NCI-H146 (cell line): ENCODE measurements at places on chromosomes 2 and 18.

GRCh38 chr2:161373942-161374341 is 42.2 kb upstream of the TBR1 start:
- no peak for DNase-seq

DNA sequence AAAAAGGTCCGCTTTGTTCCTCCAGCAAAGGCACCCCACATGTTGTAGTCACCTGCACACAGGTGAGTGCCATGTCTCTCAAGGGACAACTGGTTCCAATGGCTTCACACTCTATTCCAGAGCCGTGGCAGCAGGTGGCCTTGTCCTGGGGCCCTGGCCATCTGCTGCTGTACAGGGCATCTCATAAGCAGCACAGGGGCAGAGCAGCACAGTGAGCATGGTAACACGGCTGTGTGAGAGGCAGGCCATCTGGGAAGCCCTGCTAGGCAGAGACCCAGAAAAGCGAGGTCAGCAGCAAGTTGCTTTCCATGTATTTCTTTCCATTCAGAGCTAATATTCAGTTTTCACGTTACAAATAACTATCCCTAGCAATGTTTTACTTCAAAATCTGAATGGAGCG is 54.7 kb downstream of the CMPK2 start:
- no peak for DNase-seq

- DNase-seq = no peak
These were observed 5.7 kb upstream of the PTPRN start for GRCh38 chr2:219314804-219315468.

GRCh38 chr2:131394147-131394931 is 30.4 kb upstream of the RAB6D start:
- DNase-seq = peak; percentile 37

DNA sequence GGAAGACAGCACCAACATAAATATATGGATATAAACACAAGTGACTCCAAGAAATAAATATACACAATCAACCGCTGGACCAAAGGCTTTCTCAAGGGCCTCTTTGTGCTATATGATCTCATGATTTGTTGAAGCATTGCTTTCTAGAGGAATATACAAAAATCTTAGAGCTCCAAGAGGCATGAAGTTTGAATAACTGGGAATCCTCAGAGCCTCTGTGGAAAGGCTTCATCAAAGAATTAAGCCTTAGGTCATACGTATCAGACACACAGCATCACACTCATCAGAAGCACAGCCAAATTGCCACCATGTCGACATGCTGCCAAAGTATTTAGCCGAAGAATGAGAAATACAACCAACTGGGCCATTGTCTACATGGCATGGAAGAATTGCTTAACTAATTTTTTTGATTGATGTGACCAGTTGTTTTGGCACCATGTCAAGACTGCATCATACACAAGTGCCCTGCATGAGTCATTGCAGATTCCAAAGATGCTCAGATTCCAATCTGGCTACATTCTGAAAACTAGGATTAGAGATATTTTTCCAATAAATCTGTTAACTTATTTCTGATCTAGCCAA is 860.6 kb upstream of the ZEB2 start:
- no peak for DNase-seq

GRCh38 chr2:165237056-165237455 is 2.2 kb upstream of the SCN2A start:
- DNase-seq = no peak

GRCh38 chr2:96824079-96824870 is 8.2 kb downstream of the CNNM3 start:
- DNase-seq = no peak

DNA sequence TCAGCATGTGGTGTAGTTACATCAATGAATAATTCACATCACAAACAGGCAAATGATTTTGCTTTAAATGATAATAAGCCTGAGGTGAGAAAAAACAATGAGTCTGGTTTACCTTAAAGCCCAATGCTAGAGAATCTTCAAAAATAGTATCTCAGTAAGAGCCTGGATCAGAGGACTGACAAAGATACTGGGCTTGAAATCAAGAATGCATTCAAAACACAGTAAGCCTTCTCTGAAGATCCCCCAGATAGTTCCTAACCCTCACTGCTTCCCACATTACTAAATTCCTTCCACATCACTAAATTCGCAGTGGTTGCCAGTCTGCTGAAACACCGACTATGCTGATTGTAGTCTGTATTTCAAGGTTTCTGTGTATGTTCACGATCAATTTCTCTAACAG is 514.9 kb downstream of the SUCLG1 start:
- no peak for DNase-seq

DNA sequence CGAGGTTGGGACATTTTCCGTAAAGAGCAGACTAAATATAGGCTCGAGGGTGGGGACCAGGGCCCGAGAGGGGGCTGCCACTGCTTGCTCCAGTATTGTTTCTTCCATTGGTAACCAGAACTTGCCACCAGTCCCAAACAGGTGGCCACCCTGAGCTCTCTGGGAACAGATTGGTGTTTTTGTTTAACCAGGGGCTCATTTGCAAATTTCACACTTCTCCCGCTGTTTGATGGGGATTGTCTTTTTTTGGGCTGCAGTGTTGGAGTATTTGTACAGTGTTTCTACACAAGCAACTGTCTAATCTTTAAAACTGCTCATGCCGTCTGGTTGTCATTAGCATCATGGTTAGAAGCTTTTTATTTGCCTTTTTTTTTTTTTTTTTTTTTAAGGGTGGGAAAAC is 8.5 kb downstream of the AGAP1 start:
- peak; percentile 32 for DNase-seq

GRCh38 chr2:206981086-206981674 is 41.9 kb downstream of the CPO start:
- DNase-seq = no peak

DNA sequence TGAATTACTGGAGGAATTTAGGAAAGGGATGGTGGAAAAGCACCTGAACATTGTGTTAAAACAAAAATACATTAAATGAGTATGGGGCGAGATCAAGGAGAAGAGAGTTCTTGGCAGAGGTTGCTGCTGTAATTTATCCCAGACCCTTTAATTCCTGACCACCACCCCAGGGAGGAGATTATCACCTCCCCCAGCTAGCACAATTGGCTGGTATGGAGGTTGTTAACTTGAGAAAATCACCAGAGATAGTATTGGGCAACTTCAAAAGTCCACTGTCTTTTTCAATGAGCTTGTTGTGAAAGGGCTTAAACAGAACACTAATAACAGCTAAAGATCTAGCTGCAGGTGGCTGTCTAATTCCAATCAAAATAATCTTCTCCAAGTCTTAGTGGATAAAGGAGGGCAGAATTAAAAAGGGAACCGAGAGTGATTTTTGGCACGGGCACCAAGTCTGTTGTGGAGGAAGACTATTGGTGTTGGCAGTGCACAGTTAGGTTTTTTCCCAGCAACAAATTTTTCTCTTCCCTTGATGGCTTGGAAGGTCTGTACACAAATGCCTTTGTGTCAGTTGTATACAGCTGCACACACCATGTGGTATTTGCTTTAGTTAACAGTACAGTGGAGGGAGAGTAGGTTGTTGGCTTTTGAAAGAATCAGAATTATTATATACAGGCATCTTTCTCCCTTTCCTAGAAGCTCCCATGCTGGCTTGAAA is 289.5 kb downstream of the SLC4A3 start:
- DNase-seq = no peak

DNA sequence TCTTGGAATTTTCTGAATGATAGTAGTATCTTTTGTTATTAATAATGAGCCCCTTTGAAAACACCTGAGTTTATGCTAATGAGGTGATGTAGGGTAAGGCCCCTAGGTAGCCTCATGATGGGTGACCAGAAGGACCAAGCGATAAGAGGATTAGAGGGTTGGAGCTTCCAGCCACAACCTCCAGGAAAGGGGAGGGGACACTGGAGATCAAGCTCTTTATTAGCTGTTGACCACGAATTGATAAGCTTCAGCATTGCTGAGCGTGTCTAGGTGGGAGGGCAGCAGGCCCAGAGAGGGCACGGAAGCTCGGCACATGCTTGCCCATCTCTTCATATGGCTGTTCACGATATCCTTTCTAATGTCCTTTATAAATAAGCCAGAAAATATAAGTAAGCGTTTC is 39.0 kb downstream of the KIAA2012 start:
- DNase-seq = no peak

DNA sequence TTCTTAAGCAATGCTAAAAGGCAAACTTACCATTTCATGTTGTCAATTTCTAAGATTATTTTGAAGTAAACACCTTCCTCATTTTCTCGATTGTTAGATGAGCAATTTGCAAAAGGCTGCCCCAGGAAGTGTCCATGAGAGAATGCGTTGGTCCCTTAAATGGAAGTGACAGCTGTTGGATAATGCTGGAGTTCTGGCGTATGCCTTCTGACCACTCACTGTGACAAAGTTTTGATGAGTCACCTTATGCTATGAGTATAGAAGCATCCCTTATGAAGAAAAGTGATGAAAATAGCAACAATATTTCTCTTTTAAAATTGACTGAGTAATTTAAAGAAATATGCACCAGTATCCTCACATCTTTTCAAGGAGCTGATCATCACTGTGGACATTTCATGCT is 1497.5 kb downstream of the DPP10 start:
- DNase-seq = no peak

DNA sequence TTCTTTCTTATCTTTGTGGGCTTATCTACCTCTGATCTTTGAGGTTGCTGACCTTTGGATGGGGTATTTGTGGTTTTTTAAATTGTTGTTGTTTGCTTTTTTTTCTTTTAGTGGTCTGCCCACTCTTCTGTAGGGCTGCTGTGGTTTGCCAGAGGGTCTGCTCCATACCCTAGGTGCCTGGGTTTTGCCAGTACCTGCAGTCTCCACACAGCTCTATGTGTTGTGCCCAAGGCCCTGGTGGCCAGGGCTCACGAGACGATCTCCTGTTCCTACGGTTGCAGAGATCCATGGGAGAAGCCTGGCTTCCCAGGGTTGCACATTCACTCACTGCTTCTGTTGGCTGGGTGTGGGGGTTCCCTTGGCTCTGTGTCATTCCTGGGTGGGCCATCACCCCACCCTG is 87.1 kb downstream of the PARD3B start:
- no peak for DNase-seq

DNA sequence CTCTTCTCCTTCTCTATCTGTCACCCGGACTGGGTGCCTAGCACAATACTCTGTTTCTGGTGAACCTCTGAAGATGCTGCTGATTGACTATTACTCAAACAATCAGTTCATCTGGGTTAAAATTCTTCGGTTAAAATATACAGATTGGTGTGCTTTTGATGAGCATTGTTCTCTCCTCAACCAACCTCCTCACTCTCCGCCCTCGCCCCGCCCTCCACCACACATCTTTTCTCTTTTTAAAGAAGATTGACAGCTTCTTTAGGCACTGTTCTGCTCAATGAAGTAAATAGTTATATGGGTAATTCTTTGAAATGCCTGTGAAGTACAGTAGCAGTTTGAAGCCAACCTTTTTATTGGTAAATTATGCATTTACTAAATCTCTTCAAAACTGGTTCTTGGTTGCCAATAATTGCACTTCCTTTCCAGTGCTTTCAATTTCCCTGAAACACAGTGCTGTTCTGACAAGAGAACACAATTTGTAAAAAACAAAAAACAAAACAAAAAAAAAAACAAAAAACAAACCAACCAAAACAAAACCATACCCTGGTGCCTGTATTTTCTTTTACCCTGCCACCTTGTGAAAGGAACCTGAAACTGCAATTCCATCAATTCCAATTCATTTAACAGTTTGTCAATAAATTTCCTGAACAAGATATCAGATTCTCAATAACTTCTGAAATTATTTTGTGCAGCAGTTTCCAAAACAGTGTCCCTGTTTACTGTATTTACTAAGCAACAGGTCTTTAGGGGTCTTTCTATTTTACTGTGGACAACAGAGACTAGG is 188.6 kb downstream of the LRP1B start:
- no peak for DNase-seq

- DNase-seq = no peak
These were observed 1055.5 kb upstream of the KLHL29 start for GRCh38 chr2:22329211-22330154.

- no peak for DNase-seq
These were observed 34.4 kb downstream of the PCARE start for GRCh38 chr2:29039718-29040480.
